ENCODE measurements at places on chromosomes 6 and 20. TPM values are rescaled to one million over a fixed set of nuclear protein-coding genes. Genes with fewer than 3 reads are reported as not detected.

Gene CCN6
- polyA plus RNA-seq = 0.13 TPM

Gene GSS
- 130 TPM for polyA plus RNA-seq

Gene POM121L2
- polyA plus RNA-seq = not detected

Gene FAM217A
- polyA plus RNA-seq = not detected

Gene JAG1
- polyA plus RNA-seq = 0.12 TPM

Gene TNNC2
- polyA plus RNA-seq = not detected

Gene RIPOR3
- 66.4 TPM for polyA plus RNA-seq

Gene ACTR5
- 17.9 TPM for polyA plus RNA-seq

Gene HCRTR2
- polyA plus RNA-seq = not detected

Gene HEY2
- polyA plus RNA-seq = not detected

Gene HSPA1L
- 1.3 TPM for polyA plus RNA-seq

Gene SIRPA
- 0.09 TPM for polyA plus RNA-seq

Gene CDYL
- polyA plus RNA-seq = 23.0 TPM

Gene CTAGE9
- polyA plus RNA-seq = not detected

Gene ZDHHC14
- 13.5 TPM for polyA plus RNA-seq

Gene SAMD10
- 11.4 TPM for polyA plus RNA-seq

Gene PACRG
- not detected for polyA plus RNA-seq

DNA sequence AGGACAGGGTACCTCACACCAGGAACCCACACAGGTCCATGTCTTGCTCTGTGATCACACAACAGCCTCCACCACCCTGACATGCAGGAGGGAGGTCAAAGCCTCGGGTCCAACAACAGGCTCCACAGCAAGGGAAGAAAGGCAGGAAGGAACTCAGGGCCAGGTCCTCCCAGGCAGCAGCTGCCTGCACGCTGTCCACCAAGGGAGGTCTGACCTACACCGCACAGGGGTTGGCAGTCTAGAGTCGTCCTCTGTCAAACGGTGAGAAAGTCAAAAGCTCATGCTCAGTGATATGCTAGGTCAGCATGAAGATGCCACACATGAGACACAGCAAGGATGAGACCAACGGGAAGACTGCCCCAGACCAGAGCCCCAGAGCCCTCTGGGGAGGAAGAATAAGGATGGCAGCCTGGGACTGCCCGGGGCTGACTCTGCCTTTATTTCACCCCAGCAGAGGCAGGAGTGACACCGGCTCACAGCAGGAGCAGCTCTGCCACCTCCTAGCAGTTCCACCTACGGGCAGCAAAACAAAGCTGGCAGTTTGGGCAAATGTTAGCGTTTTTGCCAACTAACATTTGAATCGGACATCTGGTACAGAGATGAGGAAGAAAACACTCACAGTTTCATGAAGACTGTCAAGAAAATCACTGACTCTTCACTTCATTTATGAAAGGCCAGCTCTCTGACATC is 8.5 kb downstream of the GMEB2 start:
- no peak for DNase-seq

DNA sequence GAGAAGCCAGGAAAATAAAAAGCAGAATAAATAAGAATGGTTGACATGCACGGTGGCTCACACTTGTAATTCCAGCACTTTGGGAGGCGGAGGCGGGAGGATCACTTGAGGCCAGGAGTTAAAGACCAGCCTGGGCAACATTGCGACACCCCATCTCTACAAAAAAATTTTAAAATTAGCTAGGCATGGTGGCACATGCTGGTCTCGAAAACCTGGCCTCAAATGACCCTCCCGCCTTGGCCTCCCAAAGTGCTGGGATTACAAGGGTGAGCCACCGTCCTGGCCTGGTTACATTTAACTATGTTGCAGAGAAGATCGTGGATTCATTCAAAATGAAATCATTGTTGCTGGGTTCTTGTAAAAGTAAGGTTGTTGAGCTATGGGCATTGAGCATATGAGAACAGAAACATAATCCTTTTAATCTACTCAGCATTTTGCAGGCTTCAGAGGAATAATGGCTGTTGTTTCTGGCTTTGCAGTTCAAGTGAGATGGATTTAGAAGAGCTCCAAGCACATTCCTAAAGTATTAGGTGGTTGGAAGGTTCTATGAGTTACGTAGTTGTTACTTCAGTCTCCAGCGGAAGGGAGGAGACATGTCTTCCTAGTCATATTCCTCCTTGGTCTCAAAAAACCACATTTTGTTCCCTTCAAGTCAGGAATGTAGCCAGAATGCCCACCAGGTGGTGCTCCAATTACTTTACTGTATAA is 45.6 kb upstream of the RAB23 start:
- DNase-seq = peak; percentile 69

- DNase-seq = no peak
These were observed 57.9 kb downstream of the ITCH start for GRCh38 chr20:34420975-34421374.

- no peak for DNase-seq
These were observed 431.9 kb upstream of the GJE1 start for GRCh38 chr6:141700819-141701218.

DNA sequence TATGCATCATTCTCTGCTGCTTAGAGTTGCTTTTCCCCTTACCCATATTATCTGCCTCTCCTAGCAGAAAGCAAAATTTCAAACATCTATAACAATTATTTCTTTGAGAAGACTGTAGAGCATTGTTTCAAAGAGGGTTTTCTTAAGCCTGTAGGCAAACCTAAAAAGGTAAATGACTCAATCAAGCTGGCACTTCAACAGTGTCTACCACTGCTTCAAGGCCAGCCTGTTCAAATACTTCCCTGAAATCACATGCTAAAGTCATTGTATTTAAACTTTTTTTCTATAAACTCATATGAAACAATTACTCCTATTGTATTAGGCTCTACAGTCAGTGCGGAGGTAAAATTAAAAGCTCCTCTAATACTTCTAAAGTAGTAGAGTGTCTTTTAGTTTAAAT is 87.1 kb downstream of the OGFRL1 start:
- no peak for DNase-seq

- DNase-seq = no peak
These were observed 16.9 kb downstream of the GPR31 start for GRCh38 chr6:167140589-167141474.

GRCh38 chr20:4550740-4551139 is 171.0 kb upstream of the PRND start:
- DNase-seq = no peak

- DNase-seq = no peak
These were observed 105.8 kb upstream of the SUPT3H start for GRCh38 chr6:45483501-45483900.

DNA sequence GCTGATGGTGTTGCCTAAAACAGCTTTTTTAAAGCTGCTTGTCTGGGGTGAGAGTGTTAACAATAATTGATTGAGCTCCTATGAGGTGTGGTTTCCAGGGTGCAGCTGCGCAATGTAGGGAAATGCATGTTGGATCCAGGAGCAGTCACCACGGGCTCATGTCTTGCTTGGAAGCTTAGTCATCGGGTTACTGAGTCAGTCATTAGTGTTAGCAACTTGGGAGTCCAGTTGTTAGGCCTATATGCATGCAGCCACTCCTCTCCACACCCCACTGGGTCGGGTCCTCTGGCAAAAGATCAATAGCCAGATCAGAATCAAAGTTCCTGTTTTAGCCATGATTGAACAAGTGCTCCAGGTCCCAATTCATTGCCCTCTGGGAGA is 271.7 kb upstream of the CHD6 start:
- DNase-seq = no peak

GRCh38 chr6:137949686-137950390 is 82.8 kb downstream of the TNFAIP3 start:
- DNase-seq = no peak

DNA sequence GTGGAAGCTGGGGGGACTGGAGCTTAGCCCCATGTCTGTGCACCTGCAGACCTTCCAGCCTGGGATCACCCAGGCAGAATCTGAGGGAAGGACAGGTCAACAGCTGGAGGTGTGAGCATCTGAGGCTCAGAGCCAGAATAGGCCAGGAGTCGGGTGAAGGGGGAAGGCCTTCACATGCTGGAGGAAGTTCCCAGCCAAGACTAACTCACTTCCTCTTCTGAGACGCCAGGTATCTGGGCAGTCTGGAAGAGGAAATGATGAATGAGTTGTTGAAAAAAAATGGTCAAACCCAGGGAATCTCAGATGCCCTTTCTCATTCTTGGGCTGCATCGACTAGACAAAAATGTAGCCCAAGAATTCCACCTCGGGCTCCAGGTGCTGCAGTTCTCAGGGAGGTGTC is 73.6 kb upstream of the TIAM2 start:
- DNase-seq = no peak

- DNase-seq = no peak
These were observed 29.2 kb downstream of the GSTA2 start for GRCh38 chr6:52734072-52734471.

GRCh38 chr6:6191476-6191875 is 129.0 kb downstream of the F13A1 start:
- peak; percentile 25 for DNase-seq

DNA sequence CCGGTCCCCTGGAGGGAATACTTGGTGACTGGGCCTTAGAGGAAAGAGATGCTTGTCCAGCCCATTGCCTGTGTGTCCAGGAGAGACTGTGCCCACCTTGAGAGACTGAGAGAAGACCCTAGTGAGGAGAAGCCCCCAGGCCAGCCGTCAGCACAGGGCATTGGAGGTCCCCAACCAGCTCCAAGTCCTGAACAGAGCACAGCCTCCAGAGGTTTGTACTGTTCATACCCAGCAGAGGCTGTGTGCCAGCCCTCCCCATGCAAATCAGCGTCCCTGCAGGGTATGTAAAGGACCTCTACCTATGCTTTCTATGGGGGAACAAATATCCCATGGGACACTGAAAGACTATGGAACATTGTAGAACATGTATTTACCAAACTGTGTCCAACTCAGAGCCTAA is 8.4 kb downstream of the HLA-E start:
- DNase-seq = no peak

GRCh38 chr20:50848341-50848808 is 53.5 kb downstream of the BCAS4 start:
- DNase-seq = no peak

- no peak for DNase-seq
These were observed 438.9 kb downstream of the GRIK2 start for GRCh38 chr6:101832371-101832770.

GRCh38 chr20:48697845-48698491 is 129.8 kb downstream of the PREX1 start:
- peak; percentile 25 for DNase-seq

DNA sequence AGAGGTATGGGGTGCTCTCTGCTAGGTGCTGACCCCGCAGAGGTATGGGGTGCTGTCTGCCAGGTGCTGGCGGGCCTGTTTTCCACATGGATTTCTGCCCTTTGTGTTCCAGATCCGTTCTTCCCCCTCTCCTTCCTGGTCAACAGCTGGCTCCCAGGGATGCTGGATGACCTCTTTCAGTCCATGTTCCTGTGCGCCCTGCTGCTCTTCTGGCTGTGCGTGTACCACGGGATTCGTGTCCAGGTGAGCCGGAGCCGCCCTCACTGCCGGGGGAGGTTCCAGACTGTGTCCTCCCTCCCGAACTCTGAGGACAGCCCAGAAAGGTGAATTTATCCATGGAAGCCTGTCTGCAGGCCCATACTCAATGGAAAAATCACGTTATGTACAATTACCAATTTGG is 36.3 kb downstream of the DYNLT1 start:
- no peak for DNase-seq

- DNase-seq = no peak
These were observed 373.5 kb upstream of the BTBD3 start for GRCh38 chr20:11544029-11544678.

- no peak for DNase-seq
These were observed 495.2 kb downstream of the RFPL4B start for GRCh38 chr6:112842330-112842685.

GRCh38 chr20:13220904-13221297 is at the start of gene ISM1:
ISM1 (plus strand) TSS chr20:13221274; CDS start chr20:13221777, 503 bp downstream.
- DNase-seq = no peak

GRCh38 chr20:51311636-51312479 is 230.7 kb downstream of the NFATC2 start:
- DNase-seq = no peak

GRCh38 chr20:43490038-43490437 is 17.5 kb upstream of the L3MBTL1 start:
- no peak for DNase-seq

DNA sequence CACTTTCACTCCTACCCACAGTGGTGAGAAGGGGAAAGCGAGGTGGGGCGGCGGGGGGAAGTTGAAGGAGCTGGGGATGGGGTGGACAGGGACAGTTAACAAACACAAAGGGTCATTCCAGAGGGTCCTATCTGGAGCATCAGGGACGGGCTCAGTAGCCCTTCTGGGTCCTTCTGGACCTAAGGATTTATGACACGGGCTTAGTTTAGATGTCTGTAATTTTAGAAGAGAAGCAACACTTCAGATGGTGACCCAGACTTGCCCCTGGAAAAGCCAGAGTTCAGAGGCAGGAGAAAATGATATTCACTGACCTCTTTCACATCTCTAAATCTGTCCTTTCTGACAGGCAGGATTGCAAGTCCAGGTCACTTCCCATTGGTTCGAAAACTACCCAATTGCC is 36.3 kb downstream of the PDE10A start:
- DNase-seq = no peak

DNA sequence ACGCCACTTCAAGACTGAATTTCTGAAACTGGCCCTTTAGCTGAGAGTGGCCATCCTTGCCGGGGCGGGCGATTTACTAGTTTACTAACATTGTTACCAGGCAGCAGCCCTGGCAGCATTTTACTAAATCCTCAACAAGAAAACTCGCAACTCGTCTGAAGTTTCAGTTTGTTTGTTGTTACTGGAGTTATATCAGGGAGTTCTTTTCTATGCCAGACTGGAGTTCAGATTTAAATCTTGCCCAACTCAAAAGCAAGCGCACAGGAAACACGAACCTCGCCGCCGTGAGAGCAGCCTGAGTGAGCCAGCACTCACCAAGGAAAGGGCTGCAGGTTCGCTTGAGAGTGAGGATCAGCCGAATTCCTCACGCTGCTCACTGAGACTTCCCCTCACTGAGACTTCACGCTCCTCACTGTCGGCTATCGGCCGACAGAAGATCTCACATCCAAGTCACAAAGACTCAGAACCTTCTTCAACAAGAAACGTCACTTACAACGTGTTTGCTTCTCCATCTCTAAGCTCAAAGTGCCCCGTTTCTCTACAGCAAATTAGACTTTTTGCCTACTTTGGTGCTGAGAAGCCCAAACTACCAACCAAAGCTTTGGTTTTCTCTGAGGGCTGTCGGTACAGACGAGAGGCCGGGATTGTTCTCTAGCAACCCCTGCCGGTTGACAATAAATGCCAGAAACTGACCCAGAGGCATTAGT is 78.9 kb downstream of the OLIG3 start:
- DNase-seq = no peak

- DNase-seq = no peak
These were observed 132.4 kb downstream of the JARID2 start for GRCh38 chr6:15378272-15378671.

DNA sequence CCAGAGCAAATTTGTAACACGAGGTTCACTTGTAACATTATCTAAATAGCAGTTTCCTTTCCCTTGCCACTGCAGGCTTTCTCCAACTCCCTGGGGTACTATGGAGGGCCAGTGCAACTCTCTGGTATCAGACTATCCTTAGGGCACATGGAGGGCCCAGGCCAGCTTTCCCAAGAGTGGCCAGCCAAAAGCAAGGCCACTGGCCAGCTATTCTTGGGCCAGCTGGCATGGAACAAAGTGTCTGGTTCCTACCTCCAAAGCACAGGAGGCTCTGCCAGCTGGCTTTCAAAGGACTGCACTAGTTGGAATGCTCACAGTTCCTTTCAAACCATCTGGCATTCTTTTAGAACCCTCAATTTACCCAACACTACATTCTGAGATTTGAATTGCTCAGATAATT is 8.7 kb downstream of the RNF24 start:
- DNase-seq = no peak
